ENCODE measurements at places on chromosomes 1 and 21. TPM values are rescaled to one million over a fixed set of nuclear protein-coding genes. Genes with fewer than 3 reads are reported as not detected.

DNA sequence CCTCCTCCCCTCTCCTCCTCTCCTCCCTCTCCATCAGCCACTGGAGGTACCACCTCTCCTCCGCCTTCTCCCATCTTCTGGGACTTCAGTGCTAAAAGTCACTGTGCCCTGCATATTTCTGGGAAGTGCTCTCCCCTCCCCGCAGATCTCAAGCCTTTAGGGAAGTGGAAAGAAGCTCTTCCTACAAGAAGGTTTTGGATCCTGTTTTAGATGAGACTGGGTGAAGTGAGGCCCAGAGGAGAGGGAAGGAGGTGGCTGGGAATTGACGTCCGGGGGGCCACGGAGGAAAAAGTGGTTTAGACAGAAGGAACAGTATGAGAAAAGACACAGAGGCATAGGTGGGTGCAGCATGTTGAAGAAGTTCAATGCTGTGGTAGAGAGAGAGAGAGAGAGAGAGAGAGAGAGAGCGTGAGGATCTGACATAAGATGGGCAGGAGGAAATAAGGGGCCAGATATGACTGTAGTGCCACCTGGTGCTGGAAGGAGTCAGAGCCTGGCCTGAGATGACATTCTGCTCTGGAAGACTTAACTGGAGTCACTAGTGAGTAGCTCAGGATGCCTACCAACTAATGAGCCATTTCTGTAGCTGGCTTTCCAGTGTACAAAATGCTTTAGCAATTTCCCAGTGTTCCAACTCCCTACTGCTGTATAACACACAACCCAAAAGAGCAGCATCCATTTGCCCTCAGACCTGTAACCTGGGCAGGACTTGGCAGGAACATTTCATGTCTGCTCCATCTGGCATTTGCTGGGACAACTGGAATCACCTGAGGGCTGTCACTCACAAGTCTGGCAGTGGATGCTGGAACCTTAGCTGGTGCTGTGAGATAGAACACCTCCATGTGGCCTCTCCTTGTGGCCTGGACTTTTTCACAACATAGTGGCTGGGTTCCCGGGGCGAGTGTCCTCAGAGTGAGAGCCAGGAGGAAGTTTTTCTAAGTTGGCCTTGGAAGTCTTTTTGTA lies 16.6 kb upstream of the ZSCAN20 start:
- peak; percentile 74 for DNase-seq

DNA sequence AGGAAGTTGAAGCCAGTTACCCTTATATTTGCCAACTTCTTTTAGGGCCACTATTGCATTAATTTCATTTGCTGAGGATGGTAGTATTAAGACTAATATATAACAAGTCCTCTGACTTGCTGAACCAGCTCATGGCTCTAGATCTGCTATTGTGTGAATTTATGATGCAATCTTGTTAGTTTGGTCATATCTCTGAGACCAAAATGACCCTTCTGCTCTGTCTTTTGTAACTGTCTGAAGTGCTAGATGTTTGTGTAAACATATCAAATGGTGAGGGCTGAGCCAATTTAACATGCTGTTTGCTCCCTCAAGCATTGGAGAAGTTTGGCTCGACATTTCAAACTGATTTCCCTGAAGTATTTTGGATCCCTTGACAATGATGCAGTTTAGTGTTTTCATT lies 106.9 kb upstream of the PTGFR start:
- DNase-seq, result peak; percentile 6

- DNase-seq, result no peak
Observed at GRCh38 chr1:65097076-65097475, 50.9 kb upstream of the AK4 start.

- no peak for DNase-seq
Observed at GRCh38 chr1:226563666-226564065, 15.1 kb downstream of the STUM start.

GRCh38 chr1:225816643-225817538 lies 7.0 kb downstream of the EPHX1 start:
- DNase-seq, result no peak

- no peak for DNase-seq
Observed at GRCh38 chr1:25522031-25522655, 21.3 kb upstream of the LDLRAP1 start.

- DNase-seq, result no peak
Observed at GRCh38 chr21:16535626-16536025, 805.8 kb downstream of the USP25 start.

DNA sequence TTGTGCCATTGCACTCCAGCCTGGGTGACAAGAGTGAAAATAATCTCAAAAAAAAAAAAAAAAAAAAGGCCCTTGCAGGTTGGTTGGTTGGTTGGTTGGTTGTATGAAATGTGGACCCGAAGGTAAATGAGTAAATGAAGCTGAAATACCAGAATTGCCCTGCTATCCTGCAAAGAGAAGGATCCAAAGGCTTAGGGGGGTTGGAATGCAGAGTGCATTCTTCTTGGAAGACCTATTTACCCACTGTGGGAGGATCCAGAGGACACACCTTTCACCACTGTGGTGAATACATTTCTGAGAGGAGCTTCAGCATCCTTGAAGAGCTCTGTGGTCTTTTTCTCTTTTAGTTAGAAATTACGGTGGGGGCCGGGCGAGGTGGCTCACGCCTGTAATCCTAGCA lies 28.7 kb upstream of the EIF4G3 start:
- DNase-seq, result no peak

GRCh38 chr1:75129660-75129982 lies 4.6 kb upstream of the LHX8 start:
- no peak for DNase-seq

GRCh38 chr1:207404849-207405525 lies 49.1 kb upstream of the CR2 start:
- peak; percentile 71 for DNase-seq

DNA sequence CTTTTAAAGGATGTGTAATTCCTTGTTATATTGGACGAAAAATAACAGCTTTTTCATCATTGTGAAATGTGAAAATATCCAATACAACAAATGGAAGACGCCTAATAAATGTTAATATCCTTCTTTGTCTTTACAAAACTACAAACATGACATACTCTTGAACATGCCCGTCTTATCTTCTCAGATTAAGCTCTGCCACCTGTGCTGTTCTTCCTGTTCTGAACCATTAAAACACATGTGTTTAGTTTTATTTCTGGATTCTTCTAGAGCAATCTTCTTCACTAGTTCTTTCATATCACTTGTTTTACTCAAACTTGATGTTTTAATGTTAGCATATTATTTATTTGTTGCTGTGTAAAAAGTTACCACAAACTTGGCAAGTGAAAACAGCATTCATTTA lies 147.0 kb downstream of the CLEC20A start:
- DNase-seq, result no peak

DNA sequence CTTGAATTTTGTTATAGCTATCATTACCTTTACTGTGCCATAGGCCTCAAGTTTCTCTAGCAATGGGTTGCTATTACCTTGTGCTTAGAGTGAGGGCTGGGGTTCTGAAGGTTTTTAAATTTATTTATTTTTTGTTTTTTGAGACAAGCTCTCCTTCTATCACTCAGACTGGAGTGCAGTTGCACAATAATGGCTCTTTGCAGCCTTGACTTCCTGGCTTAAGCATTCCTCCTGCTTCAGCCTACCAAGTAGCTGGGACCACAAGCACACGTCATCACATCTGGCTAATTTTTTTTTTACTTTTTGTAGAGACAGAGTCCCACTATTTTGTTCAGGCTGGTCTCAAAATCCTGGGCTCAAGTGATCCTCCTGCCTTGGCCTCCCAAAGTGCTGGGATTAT lies 41.5 kb downstream of the SNX27 start:
- DNase-seq, result no peak

- DNase-seq, result no peak
Observed at GRCh38 chr1:8404460-8405370, 86.8 kb downstream of the SLC45A1 start.

DNA sequence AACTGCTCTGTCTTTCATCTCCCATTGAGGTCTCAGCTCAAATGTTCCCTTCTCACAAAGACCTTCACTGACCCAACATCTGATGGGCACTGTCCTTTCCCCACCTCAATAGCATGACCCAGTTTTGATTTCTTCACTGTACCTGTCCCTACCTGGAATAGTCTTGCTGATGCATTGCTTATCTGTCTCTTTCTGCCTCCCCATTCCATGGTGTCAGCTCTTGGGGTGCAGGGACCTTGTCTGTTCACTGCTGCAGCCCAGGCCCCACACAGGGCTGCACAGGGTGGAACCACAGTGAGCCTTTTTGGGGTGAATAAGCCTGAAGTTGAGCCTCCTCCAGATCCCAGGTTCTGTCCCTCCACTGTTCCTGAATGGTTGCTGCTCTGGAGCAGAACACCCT lies 414.9 kb downstream of the PTPRU start:
- no peak for DNase-seq

- no peak for DNase-seq
Observed at GRCh38 chr1:74593887-74594866, 79.4 kb downstream of the ERICH3 start.

DNA sequence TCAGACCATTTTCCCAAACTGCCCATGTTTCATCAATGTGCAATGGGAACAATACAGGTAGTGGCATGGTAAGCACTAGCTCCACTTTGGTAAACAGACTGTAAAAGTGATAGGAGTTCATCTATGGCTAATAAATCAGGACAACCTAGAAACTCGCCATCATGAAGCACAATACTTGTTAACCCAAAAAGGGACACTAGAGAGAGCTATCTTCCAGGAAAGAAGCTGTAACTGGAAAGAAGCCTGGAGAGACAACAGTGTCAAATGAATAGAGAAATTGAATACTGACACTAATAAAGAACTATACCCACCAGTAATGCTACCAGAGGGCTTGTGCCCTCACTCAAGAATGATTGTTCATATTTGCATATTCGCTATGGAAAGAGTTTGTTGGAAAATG lies 164.7 kb upstream of the RGS18 start:
- peak; percentile 19 for DNase-seq

GRCh38 chr1:204384636-204385352 lies 25.1 kb upstream of the PLEKHA6 start:
- DNase-seq, result peak; percentile 60

The CCDC181 gene
- not detected for total RNA-seq

The ZNF644 gene
- total RNA-seq, result 54.5 TPM

The DNAI4 gene
- total RNA-seq, result 4.6 TPM

The SNAPIN gene
- 59.5 TPM for total RNA-seq

The OR2L2 gene
- total RNA-seq, result not detected

The MPC2 gene
- 23.6 TPM for total RNA-seq

The EXOSC10 gene
- total RNA-seq, result 37.4 TPM

The FCMR gene
- 0.38 TPM for total RNA-seq

The FLVCR1 gene
- total RNA-seq, result 4.5 TPM

The USH2A gene
- not detected for total RNA-seq
